Non-pigmented ciliary epithelial cell (primary cell): ENCODE measurements at places on chromosomes 11 and 22.

- DNase-seq: no peak
Measured at GRCh38 chr11:1501421-1502167, 15.0 kb upstream of the MOB2 start.

DNA sequence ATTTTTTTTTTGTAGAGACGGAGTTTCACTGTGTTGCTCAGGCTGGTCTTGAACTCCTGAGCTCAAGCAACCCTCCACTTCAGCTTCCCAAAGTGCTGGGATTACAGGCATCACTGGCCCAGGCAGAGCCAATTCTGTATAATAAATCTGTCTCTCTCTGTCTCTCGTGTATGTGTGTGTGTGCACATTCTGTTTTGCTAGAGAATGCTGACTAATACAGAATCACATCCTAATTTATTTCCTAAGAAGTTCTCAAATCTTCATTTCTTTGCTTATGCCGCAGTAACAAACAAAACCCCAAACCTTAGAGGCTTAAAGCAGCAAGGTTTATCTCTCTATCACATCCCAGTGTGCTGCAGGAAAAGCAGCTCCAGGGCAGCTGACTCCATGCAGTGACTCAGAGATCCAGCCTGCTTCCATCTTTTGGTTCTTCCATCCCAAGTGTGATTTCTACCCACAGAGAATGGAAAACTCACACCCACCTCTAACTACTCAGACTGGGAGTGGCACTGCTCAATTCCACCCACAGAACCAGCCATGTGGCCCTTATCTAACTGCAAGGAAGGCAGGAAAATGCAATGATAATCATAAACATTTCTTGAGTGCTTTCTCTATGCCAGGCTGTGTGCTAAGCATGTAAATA lies 35.1 kb upstream of the LRRC10B start:
- DNase-seq: peak; percentile 9

DNA sequence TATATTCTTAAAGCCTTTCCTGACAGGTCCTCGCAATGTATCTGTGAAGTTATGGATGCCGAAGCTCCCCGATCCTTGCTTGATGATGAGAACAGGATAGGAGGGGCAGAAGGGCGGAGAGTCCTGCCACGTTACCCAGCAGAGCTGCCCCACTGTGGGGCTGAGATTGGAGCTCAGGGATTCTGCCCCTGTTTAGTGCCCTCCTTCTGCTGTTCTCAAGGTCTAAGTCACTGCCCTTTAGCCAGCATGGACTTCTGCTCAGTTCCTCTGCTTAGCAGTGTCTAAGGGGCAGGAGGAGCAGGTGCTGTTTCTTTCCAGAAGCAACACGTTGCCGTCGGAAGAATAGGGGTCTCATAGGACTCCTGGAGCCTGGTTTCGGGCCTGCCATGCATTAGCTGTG lies 164.2 kb upstream of the B3GAT1 start:
- no peak for DNase-seq

- DNase-seq: no peak
Measured at GRCh38 chr11:64288353-64288750, 2.7 kb downstream of the GPR137 start.

DNA sequence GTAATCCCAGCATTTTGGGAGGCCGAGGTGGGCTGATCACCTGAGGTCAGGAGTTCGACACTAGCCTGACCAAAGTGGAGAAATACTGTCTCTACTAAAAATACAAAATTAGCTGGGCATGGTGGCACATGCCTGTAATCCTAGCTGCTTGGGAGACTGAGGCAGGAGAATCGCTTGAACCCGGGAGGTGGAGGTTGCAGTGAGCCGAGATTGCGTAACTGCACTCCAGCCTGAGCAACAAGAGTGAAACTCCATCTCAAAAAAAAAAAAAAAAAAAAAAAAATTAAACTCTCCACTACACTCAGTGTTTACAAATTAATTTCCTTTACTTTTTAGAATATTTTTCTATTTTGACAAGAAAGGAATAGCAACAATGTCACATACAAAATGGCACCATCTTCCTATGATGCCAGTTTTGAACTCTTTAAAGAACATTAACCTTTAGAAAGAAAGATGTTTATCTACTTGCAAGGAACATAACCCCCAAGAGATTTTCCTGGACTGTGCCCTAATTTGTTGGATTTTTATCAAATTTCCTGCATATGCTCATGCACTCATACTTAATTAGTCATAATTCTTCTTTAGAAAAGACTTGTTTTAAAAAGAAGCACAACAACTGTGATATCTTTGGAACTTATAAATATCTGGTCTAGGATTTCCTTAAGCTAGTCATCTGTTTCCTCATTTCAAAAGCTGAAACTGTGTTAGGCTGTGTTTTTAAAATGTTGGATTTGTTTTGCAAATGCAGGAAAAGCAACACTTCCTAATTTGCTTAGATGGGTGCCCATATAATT lies 22.6 kb upstream of the HIPK3 start:
- DNase-seq: no peak

DNA sequence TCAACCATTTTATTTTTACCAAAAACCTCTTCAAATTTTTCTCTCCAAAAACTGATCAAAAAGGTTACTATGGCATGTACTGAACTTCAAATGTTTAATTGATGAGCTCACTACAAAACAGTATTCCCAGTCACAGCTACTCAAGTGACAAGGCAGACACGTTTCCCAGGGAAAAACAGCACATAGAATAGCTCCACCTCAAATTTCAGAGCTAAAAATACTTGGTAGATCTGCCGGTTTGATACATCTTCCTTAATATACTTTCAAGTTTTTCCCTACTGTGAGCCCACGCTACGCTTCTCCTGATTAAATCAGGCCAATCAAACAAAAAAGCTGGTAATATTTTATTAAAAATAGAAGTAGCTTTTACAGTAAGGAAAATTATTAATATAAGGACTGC lies 100.4 kb downstream of the EFCAB6 start:
- DNase-seq: no peak

DNA sequence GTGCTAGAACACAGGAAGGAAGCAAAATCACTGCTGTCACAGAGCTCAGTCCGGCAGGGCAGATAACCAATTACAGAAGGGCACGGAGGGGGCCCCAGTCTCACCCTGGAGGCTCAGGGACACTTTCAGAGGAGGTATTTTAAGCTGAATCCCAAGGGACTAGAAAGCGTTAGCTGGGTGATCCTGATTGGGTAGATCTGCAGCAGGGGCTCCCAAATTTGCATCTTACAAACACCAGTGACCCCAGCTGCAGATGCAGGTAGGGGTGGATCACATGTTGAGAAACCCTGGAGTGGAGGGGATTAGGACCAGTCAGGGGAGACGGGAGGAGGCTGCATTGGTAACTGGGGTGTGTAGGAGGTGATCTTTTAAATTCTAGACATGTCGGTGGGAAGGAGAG lies 91.4 kb downstream of the CSNK2A3 start:
- DNase-seq: no peak

- DNase-seq: no peak
Measured at GRCh38 chr11:78651923-78652842, 77.5 kb upstream of the NARS2 start.

DNA sequence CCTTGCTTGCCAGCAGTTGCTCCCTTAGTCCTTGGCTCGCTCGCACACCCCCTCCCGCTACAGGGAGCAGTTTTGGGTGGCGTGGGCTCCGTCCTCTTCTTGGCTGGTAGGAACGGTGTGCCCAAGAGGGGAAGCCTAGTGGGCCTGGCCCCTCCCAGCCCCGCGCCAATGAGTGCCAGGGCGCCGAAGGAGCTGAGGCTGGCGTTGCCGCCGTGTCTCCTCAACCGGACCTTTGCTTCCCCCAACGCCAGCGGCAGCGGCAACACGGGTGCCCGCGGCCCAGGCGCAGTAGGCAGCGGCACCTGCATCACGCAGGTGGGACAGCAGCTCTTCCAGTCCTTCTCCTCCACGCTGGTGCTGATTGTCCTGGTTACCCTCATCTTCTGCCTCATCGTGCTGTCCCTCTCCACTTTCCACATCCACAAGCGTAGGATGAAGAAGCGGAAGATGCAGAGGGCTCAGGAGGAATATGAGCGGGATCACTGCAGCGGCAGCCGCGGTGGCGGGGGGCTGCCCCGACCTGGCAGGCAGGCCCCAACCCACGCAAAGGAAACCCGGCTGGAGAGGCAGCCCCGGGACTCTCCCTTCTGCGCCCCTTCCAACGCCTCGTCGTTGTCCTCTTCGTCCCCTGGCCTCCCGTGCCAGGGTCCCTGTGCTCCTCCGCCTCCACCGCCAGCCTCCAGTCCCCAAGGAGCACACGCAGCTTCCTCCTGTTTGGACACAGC lies 1.6 kb downstream of the C11orf87 start:
- no peak for DNase-seq

- no peak for DNase-seq
Measured at GRCh38 chr11:60924906-60925853, 920 bp downstream of the TMEM132A start.

DNA sequence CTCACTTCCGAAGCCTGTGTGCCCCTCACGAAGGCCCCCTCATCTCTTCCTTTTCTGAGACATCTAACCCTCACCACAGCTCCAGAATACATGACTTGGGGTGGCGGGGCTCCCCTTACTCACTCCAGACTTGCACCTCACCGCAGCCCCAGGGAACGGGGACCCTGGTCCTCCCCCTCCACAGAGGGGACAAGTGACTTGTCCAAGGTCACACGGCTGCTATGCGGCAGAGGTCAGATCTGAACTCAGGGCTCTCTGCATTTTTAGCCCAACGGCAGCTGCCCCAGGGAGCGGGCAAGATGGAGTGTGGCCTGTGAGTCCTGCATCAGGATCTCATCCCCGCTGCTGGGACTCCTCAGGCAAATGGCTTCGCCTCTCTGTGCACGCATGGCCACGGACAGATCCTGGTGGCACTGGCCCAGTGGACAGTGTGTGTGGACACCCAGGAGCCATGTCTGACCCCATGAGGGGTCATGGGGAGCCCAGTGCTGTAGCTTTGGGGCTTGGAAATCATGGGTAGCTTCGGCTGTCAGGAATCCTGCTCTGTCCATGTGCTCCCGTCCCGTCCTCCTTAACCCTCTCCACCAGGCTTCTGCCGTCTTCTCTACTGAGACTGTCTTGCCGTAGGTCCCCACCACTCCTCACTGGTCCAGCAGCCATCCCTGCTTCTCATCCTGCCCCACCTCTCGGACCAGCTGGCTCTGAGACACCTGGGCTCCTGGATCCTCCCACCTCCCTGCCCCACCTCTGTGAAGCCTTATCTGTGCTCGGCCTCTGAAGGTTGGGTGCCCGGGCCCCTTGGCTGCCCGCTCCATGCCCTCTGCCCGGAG lies 48.0 kb upstream of the CARS1 start:
- DNase-seq: no peak

- no peak for DNase-seq
Measured at GRCh38 chr11:63536669-63537292, at the start of gene PLAAT4. TSS of gene PLAAT4 (plus strand) at chr11:63536808. CDS start at chr11:63536869, 61 bp downstream.

DNA sequence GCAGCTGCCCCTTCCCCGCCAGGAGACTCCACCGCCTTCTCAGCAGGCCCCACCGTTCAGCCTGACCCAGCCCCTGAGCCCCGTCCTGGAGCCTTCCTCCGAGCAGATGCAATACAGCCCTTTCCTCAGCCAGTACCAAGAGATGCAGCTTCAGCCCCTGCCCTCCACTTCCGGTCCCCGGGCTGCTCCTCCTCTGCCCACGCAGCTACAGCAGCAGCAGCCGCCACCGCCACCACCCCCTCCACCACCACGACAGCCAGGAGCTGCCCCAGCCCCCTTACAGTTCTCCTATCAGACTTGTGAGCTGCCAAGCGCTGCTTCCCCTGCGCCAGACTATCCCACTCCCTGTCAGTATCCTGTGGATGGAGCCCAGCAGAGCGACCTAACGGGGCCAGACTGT lies 42.6 kb downstream of the PPP2R1B start:
- no peak for DNase-seq

GRCh38 chr22:27382947-27383346 lies 418.6 kb downstream of the MN1 start:
- no peak for DNase-seq

DNA sequence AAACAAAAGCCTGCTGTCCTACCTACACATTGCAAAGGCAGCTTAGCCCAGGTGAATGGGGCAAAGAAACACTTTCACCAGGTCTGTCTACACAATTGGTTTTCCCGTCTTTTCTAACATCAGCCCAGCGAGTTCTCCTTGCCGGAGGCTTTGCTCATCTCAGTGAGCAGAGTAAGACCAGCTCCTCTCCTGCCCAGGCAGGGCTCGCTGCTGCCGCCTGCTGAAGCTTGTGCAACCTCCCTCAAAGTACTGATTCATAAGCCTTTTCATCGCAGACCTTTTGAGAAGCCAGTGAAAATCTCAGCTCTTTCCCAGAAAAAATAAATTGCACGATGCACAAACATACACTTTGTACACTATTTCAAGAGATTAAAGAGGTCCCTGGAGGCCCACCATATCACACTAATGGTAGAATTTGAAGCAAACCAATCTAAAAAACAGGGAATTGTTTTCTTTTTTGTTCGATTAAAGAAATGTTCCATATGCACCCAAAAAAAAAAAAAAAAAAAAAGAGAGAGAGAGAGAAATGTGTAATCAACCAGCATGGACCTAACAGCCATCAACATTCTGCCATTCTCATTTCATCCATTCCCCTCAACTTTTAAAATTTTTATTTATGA lies 328.1 kb upstream of the MPPED2 start:
- no peak for DNase-seq

DNA sequence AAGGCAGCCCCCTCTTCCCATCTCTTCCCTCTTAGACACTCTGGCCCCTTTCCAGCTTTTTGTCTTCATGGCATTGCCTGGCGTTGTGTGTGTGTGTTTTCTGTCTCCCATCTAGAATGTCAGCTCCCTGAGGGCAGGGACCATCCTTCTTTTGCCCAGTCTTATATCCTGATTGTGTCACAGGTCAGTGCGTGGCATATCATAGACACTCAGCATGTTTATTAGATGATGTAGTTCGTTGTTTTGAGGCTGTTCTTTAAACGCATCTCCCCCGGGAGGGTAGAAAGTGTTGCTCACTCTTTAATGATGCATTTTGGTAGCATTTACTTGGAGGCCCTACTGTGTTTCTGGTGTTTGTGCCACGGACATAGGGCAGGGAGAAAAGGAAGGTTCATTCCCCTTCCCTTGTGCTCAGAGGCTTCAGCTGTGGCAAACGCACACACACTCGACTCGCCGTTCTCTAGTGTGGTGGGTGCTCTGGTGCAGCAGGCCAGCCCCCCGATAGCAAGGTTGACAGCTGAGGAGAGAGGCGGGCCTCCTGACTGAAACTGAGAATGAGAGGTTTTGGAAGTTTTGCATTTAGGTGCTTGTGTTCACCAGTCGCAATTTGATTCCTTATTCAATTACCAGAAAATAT lies 60.2 kb downstream of the TNRC6B start:
- no peak for DNase-seq

GRCh38 chr11:8213376-8213775 lies 44.6 kb upstream of the RIC3 start:
- DNase-seq: no peak

GRCh38 chr11:84642500-84642899 lies 984.6 kb downstream of the DLG2 start:
- no peak for DNase-seq

GRCh38 chr22:46830841-46831240 lies 68.4 kb downstream of the TBC1D22A start:
- DNase-seq: no peak

GRCh38 chr22:42301742-42302102 lies 31.3 kb upstream of the TCF20 start:
- no peak for DNase-seq

DNA sequence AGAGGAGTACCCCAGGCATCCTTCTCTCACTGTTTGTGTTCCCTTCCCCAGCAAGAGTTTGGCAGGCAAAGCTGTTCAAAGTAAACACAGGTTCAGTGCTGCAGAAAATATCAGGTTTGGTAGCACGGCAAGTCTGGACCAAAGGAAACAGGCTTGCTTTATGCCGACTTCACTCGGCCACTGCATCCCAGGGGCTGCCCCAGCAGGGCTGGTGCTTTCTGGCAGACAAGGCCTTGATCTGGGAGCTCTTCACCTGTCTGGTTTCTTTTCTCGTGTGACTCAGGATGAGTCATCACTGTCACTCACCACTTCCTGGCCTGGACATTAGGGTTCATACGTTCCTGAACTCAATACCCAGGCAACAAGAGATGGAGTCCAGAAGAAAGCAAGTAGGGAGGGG lies 52.6 kb upstream of the NAV2 start:
- no peak for DNase-seq
